ENCODE measurements at places on chromosomes 11 and 22.

GRCh38 chr11:124674168-124674517, 439 bp downstream of the SPA17 start:
- no peak for DNase-seq

- no peak for DNase-seq
Measured at GRCh38 chr11:67435031-67435726, 2.3 kb downstream of the PTPRCAP start.

GRCh38 chr11:21119411-21119810, 450.0 kb downstream of the NELL1 start:
- no peak for DNase-seq

- no peak for DNase-seq
Measured at GRCh38 chr22:35966314-35967045, 62.1 kb downstream of the RBFOX2 start.

DNA sequence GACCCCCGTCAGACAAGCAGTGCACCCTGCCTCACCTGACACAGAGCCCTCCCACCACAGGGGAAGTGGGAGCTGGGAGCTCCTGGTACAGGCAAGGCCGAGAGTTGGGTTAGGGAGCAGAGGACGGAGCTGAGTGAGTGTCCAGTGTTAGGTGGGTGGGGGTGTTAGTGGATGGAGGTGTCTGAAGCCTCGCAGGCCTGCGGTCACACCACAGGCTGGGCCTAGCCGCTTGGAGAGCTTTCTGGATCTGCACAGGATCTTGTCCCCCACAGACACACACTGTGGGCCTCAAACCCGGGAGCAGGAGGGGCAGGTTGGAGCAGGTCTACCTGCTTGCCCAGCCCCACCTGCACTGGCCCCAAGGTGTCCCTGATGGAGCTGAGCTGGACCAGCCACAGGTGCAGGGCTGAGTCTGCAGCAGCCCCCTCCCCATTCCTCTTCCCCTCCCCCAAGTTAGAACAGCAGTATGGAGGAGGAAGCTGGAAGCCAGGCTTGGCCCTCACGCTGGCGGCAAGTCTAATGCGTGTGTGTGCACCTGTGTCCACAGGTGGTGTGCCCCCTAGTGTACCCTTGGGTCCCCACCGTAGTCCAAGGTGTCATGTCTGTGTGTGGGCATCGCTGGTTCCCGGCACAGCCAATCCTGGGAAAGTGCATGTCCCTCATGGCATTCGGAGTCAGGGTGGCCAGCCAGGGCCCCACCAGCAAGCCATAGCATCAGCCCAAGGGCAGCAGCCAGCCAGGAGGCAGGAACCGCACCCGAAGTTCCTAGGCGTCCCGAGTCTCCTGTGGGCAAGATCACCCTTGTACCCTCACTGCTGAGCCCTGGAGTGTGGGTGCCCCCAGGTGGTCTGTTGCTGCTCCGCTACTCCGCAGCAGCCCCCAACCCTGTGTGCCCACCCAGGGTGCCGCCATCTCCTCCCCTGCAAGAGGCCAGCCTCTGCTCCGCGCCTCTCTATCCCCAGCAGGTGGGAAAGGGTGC, 2.0 kb upstream of the GATD1 start:
- no peak for DNase-seq

DNA sequence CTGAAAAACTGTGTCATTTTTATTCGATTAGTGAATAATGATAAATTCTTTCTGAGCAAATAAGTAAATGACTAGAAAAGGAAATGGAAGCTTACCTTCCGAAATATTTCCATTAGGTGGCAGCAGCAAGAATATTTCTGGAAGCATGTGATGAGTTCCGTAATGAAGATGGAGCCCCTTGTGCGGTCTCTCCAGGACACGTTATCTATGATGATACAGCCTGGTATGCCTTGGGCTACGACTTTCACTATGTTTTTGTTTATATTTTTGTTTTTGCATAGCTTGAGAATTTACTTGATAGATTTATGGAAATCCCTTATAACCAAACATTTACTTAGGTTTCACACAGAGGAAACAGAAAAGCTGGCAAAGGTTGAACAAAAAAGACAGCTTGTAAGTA, 25.7 kb downstream of the CASP5 start:
- DNase-seq, result no peak

- DNase-seq, result no peak
Measured at GRCh38 chr11:57203359-57203758, 21.6 kb downstream of the LRRC55 start.

- no peak for DNase-seq
Measured at GRCh38 chr11:93532281-93532789, 10.9 kb downstream of the SMCO4 start.

DNA sequence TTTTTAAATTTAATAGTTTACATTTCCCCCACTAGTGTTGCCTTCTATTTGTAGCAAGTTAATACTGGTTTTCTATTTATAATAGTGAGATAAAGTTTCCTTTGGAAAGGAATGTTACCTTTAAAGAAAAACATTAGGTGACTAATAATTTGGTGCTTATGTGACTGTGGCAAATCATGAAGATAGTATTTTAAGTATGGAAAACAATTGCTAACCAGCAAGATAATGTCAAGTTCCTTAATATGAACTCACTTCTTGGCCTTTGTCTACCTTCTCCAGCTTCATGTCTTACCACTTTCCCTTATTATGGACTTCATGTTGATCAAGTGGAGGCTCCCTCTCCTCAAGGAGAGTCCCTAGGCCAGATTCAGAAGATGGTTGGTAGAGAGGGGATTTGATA, 27.2 kb downstream of the ARHGEF12 start:
- DNase-seq, result no peak

GRCh38 chr11:132073787-132074186, 703.4 kb downstream of the NTM start:
- DNase-seq, result no peak

- no peak for DNase-seq
Measured at GRCh38 chr22:35523167-35523947, 17.3 kb upstream of the RASD2 start.

- no peak for DNase-seq
Measured at GRCh38 chr11:130452940-130453339, 4.5 kb downstream of the ADAMTS15 start.

- no peak for DNase-seq
Measured at GRCh38 chr11:104679258-104679657, 219.0 kb downstream of the CASP12 start.
